SHP77 treated with DMSO at 0.1 percent for 48 hours (cell line): ENCODE measurements at places on chromosomes 11 and 22.

GRCh38 chr11:121669422-121669821 is 216.7 kb upstream of the SORL1-AS1 start:
- DNase-seq: no peak

DNA sequence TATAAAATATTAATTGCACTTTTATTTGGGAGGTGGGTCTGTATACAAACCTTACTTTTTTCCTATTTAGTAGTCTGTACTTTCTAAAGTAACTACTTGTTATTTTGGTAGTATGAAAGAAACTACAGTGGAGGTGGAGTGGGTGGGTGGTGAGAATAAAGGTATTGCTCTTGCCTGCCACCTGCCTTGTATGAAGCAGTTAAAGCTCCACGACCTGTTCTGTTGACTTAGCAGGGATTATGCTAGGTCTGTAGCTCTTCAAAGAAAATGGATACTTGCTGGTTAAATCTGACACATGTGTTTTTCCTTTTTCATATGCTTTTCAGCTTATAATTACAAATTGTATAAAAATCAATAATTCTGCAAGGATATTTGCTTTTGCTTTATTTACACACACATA is 111.9 kb downstream of the EHF start:
- peak; percentile 14 for DNase-seq

- no peak for DNase-seq
These were observed 35.8 kb downstream of the DUSP8 start for GRCh38 chr11:1536065-1536843.

- no peak for DNase-seq
These were observed 951.3 kb upstream of the CHORDC1 start for GRCh38 chr11:91174193-91174592.

GRCh38 chr11:1480555-1481482 is 5.8 kb downstream of the MOB2 start:
- no peak for DNase-seq

DNA sequence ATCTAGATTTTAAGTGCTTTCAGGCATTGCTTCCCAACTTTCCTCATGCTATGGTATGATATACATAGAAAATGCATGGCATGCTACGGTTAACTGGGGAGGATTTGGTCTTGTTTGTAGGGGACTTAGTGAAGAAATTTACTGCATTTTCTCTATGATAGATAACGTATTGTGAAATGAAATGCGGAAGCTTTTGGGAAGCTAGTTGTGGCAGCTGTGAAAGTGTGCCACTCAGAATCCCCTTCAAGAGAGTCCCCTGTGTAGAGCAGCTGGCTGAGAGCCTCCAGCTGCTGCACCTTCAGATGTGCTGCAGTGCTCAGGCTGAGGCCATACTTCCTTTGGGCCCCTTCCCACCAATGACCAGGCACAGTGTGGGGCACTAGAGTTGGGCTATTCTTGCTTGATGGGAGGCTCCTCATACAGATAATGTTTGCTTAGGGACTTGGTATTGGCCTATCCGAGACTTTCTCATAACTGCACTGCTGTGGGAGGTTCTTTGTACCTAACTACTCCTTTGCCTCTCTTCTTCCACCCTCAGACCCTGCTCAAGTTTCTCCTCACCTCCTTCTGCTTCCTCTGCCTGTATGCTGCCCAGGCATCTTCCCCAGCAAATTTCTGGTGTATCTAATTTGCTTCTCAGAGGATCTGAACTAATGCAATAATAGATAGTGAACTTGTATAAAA is 67.3 kb downstream of the HIPK3 start:
- DNase-seq: no peak

GRCh38 chr11:47483457-47483856 is 34.5 kb upstream of the RAPSN start:
- no peak for DNase-seq

- DNase-seq: no peak
These were observed 1.2 kb upstream of the OR52K1 start for GRCh38 chr11:4481240-4481582.

DNA sequence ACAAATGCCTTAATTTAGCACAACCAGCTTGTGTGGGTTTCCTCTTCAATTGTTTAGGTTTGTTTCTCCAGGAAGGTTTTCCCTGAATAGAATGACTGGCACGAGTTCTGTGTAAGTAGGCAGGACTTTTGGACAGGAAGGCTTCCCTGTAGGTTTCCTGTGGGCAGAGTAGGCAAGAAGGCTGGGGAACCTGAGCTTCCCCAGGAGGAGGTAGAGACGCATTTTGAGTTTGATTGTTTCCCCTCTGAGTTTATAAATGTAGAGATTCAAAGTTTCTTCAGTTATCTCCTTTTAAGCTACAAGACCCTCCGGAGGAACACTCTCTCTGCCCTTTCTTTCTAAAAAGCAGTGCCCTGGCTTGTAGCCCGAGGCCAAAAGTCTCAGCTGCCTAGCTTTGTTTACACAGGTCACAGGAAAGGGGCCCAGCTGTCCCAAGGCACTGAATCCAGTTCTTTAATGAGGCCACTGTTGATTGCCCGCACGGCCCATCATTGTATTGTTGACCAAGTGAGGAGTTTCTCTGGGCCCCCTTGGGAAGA is 66.6 kb upstream of the RDX start:
- peak; percentile 82 for DNase-seq
